Mesothelial cell of epicardium (in vitro differentiated cells): ENCODE measurements at places on chromosomes 7 and 10.

- DNase-seq, result no peak
These were observed 6.4 kb downstream of the CDCA7L start for GRCh38 chr7:21939136-21939857.

GRCh38 chr10:127450644-127451043 lies 98.5 kb upstream of the NPS start:
- DNase-seq, result no peak

DNA sequence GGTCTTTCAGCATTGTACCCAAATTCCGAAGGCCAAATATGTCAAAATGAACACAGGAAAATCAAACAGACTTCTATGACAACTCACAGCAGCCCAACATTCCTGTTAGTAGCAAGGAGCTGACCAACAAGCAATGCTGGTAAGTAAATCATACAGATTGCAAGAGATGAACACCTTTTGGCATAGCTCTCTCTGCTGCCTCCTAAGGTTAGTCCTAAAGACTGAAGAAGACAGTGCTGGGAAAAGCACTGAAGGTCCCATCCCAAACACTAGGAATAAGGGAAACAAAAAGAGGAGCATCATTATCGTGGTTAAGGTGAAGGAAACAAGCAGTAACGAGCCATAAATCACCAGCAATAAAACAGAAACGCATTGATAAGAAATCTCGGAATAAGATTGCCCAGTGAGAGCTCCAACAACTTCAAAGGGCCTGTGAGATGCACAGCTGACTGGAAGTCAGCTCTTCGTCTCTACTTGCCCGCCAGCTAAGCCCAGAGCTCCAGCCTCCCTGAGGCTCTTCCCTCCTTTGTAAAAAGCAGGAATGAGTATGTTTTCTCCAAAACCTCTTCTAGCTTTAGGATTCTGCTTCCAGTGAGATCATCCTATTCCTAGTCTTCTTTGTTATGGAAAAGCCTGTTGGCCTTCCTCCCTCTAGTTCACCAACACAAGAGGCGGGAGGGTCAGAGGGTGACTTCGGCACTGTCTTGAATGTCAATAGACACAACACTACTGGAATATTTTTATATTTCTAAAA lies 15.3 kb downstream of the NUDT5 start:
- no peak for DNase-seq

GRCh38 chr7:157703131-157703530 lies 366.3 kb downstream of the DNAJB6 start:
- DNase-seq, result no peak

- no peak for DNase-seq
These were observed 128.2 kb downstream of the STRA8 start for GRCh38 chr7:135361788-135362187.
